Stimulated activated CD8-positive, alpha-beta memory T cell treated with anti-CD3 and anti-CD28 coated beads, Interleukin-2, amount 100 ng/mL, for 48 hours (primary cell): ENCODE measurements at places on chromosomes 3 and 15.

DNA sequence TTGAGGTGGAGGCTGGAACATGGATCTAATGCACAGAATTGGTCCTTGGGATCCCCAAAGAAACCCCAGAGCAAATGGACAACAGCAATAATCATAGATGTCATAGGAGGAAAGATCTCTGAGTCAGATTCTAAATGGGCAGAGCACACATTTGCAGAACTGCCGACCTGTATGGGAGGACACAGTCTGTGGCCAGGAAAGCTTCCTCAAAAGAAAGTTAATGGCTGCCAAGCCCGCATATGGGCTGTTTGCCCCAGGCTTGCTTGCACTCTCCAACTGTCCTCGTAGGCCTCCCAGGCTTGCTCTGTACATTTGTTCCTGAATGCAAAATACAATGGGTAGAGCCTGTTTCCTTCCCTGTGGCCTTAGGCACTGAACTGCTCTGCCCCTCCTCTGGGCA, 102.0 kb upstream of the PLXNA1 start:
- no peak for DNase-seq

DNA sequence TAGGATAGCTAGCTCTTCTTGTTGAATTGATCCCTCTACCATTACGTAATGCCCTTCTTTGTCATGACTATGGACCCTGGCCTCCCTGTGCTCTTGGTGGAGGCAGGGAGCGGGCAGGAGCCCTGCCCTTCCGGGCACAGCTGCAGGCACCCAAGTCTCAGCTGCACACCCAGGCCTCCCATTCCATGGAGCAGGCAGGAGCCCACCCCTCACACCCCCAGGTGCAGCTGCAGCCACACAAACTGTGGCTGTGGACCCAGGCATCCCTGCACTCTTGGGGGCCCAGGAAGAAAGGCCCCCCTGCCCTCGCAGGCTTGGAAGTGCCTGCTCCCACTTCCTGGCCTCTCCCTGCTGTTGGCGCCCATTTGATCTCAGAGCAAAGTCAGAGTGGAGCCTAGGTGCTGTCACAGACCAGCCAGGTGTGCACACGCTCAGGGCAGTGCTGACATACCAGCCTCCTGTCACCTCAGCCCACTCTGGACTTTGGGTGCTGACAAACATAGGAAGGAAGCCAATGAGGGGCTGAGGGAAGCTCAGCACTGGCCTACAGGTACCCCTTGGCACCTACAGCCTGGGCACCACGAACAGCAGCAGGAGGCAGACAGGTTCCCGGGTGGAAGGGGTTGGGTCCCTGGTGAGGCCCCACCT, 53.0 kb downstream of the SLMAP start:
- DNase-seq = no peak

- DNase-seq = no peak
Observed at GRCh38 chr3:106862067-106862466, 515.2 kb upstream of the CCDC54 start.

DNA sequence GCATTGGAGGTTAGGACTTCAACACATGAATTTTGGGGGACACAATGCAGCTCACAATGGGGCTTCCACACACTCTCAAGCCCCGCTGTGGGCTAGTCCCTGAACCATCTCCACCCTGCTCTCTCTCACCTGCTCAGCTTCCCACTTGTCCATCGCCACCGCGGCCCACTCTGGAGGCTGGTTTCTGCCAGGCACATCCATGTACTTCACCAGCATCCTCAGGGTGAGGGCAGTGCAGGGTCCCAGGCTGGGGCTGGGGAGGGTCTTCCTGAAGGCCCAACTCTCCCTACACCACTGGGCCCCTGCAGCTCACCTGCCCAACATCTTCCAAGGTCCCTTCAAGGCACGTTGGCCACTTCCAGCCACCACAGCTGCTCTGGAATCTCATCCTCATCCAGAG, 46.4 kb downstream of the KLF15 start:
- no peak for DNase-seq

DNA sequence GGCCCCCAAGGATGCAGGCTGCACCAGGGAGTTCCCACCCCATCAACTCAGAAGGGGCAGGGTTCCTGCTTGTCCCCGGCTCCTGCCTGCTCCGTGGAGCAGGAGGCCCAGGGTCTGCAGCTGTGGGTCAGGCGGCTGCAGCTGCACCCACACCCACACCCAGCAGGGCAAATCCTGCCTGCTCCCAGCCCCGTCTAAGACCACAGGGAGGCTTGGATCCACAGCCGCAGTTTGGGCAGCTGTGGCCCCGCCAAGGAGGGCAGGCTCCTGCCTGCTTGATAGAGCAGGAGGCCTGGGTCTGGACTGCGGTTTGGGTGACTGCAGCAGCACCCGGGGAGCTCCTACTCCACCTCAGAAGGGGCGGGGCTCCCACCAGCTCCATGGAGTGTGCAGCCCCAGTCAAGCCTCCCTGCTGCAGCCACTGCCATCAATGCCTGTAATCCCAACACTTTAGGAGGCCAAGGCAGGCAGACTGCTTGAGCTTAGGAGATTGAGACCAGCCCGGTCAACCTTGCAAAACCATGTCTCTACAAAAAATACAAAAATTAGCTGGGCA, 163.6 kb downstream of the OSBPL10 start:
- no peak for DNase-seq

GRCh38 chr15:31435912-31436628, 109.4 kb downstream of the KLF13 start:
- DNase-seq = no peak

DNA sequence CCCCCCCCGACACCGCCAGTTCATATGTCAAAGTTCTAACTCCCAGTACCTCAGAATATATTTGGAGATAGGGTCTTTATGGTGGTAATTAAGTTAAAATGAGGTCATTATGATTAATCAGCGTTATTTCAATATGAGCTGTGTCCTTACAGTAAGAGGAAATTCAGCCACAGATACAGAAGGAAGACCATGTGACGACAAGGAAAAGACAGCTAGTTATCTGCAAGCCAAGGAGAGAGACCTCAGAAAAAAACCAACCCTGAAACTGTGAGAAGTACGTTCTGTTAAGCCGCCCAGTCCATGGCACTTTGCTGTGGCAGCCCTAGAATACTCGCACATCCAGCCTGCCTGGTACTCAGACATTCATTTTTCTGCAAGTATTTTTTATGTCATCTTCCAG, 62.3 kb upstream of the ARL8B start:
- DNase-seq = no peak

- no peak for DNase-seq
Observed at GRCh38 chr3:69232482-69232881, 110.1 kb upstream of the LMOD3 start.

DNA sequence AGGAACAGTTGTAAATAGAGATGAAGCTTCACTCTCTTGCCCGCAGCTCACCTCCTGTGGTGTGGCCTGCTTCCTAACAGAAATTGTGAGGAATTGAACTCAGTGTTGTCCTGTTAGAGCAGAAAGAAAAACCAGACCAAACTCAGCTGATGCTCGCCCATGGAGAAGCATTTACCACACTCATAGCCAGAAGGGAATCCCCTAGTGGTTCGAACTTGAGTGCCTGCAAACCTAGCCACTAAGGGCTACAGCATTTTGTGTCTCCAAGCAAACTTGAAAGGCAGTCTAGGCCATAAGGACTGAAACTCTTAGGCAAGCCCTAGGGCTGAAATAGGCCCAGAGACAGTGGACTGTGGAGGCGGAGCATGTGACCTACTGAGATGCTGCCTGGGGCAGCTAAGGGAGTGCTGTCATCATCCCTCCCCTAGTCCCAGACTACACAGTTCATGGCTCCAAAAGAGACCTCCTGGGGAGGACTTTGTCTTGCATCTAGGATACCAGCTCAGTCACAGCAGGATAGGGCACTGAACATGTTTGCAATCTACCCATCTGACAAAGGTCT, 44.5 kb upstream of the MCTP2 start:
- DNase-seq = no peak

DNA sequence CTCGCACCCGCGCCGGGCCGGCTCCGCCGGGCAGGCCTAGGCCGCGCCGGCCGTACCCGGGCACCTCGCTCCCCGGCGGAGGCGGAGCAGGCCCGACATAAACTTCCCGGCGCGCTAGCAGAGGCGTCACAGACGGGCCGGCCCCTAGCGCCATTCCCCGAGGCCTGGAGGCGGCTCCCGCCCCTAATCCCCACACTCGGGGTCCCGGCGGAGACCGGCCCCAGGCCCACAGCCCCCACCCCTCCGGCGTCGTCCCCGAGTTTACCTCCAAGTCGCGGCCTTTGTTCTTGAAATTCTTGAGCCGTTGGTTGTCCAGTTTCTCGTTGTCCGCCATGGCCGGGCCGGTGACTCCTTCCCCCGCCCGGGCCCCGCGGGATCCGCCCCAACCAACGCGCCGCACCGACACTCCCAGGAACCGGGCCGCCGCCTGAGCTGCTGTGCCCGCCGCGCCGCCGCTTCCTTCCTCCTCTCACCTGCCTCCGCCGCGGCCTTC, 376 bp downstream of the KPNA4 start:
- DNase-seq = peak; percentile 42

DNA sequence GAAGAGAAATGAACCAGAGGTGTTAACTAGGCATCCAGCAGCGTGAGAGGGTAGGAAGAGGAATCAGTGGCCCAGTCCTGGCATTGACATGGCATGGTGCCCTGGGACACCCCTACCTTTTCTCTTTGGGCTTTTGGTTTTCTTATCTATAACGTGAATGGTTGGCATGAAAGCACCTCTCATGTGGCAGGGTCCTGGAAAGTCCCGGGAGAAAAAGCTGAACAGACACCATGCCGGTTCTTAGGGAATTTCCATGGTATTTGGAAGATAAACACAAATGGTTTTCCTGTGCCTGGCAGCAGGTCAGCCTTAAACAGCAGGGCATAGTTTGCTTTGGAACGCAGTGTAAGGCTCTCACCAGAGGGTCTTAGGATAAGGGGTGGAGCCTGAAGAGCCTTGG, 15.4 kb downstream of the ARNT2 start:
- no peak for DNase-seq

DNA sequence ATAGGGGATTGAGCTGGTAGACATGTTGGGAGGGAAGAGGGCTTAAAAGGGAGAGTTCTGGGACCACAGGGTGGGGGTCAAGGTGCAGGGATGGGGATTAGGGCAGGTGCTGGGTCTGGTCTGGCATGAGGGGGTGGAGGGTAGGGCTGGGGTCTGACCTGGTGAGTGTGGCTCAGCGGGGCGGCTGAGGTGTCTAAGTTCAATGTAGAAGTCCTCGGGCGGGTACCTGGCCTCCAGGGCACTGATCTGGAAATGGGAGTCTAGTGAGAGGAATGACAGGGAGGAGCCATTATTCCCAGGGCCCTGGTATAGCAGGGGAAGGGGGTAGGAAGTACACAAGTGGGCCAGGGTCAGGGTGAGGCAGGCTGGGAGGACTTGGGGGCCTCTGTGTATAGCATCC, 39.6 kb downstream of the RAB11A start:
- no peak for DNase-seq

DNA sequence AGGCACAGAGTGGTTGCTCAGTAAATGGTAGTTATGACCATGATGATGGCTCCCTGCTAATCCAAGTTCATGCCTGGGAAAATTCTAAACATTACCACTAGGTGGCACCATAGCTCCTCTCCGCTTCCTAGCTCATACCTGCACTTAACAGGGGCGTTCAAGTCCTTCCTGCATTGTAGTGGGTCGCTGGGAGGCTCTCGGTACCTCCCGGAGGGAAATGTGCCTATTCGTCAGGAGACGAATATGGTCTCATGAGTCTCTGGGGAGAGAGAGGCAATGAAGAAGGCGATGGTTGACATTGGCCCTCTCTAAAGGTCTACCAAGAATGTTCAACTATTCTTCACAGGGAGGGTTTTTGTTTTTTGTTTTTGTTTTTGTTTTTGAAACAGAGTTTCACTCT, 10.9 kb downstream of the MESP1 start:
- no peak for DNase-seq

DNA sequence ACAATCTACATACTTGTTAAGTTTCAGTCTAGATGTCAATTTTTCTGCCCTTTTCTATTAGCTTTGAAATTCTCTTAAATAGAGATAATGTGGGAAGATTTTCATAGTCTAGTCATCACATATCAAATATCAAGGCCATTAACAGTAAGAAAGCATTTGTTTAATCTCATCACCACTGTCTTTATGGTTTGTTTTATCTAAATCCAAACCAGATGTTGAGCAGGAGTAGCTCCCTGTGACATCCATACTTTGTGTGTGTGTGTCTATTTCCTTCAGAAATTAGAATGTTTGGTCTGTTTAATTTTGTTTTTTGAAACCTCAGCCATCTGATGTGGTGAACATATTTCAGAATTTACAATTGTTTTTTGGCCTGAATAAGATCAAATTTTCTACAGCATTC, 23.1 kb upstream of the GOLGA8B start:
- no peak for DNase-seq

- DNase-seq = no peak
Observed at GRCh38 chr3:70182166-70182565, 130.3 kb downstream of the MDFIC2 start.

- DNase-seq = no peak
Observed at GRCh38 chr3:123104550-123104949, 37.7 kb downstream of the PDIA5 start.

GRCh38 chr3:18872466-18872865, 275.8 kb upstream of the KCNH8 start:
- no peak for DNase-seq
